ENCODE measurements at places on chromosomes 1 and 21.

- no peak for DNase-seq
Measured at GRCh38 chr1:45510972-45511527, 10.6 kb downstream of the PRDX1 start.

GRCh38 chr1:234778221-234779159, 168.5 kb upstream of the IRF2BP2 start:
- DNase-seq: no peak

GRCh38 chr1:156760092-156760795, 7.1 kb upstream of the PRCC start:
- peak; percentile 41 for DNase-seq

DNA sequence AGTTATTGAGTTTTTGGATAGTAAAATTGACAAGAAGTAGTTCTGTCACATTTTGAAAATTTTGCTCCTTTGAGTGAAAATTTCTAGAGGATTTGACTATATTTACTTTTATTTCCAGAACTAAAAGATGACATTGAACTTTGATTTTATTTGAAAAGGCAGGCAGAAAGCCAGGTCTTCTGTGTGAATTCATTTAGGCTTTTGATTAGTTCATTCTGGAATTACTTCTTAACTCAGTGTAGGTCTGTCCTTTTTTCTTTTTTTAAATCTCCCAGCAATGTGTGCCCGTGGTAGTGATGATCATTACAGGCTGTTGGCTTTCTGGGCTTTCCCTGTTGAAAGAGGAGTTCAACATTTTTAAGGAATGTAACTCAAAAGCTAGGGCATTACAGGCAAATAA, 53.8 kb downstream of the MACO1 start:
- DNase-seq: no peak

GRCh38 chr1:227190321-227190720, 128.0 kb downstream of the CDC42BPA start:
- no peak for DNase-seq

DNA sequence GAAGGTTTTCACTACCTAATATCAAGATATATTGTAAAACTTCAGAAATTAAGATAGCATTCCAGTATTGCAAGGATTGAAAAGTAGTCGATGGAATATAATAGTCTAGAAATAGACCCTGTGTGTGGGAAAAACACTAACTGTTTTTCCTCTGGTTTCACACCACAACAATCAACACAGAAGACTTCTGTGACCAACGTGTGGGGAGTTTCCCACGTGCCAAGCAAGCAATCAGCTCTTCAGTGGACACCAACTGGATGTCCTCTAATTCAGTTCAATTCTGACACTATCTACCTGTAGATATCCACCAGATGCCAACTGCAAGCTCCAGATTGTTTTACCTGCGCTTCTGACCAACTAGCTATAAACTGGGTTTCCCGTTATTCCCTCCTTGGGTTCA, 12.1 kb downstream of the CD244 start:
- no peak for DNase-seq

- no peak for DNase-seq
Measured at GRCh38 chr1:17735793-17736192, 19.3 kb upstream of the ACTL8 start.

DNA sequence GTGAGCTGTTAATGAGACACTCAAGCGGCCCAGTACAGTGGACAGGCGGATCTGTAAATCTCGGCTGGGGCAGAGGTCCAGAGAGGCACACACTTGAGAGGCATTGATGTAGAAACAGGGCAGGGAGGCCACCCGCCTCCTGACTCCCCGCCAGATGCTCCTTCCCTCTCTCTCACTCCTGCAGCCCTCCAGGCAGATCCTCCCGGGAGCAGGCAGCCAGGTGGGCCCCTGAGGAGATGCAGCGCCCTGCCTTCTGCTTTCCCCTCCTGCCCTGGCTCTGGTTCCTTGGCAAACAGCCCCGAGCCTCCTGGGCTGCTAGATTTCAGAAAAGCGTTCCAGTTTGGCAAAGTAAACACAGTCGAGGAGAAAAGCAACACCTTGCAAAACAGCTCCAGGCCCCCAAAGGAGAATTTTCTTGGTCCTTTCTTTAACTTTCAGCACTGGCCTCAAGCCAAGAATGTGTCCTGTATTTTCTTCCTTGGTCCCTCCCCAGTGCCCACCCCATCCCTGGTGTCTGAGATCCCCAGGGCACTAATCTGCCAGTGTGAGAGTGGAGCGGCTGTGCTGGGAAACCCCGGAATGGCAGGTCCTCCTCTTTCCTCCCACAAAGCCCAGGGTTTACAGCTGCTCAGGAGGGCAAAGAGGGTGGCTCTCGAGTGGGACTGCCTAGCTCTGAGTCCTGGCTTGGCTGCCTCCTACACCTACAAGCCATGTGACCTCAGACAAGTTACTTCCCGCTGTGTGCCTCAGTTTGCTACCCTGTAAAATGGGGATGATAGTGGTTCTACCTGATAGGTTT, 29.4 kb upstream of the IFNLR1 start:
- DNase-seq: peak; percentile 85

DNA sequence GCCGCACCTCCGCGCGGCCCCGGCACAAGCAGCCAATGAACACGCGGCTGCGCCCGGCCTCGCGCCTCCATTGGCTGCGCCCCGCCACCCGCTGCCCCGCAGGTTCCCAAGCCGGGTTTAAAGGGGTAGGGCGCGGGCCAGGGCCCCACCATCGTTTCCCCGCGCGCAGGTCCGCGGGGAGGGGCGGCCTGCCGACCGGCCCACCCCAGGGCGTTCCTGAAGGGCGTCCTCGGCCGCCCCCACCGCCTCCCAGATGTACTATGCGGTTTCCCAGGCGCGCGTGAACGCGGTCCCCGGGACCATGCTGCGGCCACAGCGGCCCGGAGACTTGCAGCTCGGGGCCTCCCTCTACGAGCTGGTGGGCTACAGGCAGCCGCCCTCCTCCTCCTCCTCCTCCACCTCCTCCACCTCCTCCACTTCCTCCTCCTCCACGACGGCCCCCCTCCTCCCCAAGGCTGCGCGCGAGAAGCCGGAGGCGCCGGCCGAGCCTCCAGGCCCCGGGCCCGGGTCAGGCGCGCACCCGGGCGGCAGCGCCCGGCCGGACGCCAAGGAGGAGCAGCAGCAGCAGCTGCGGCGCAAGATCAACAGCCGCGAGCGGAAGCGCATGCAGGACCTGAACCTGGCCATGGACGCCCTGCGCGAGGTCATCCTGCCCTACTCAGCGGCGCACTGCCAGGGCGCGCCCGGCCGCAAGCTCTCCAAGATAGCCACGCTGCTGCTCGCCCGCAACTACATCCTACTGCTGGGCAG, at the start of gene OLIG1:
Gene OLIG1, plus strand, starts transcription at position 148 of the 750 bp plus-strand sequence. Its CDS starts 106 bp downstream, at position 254.
- DNase-seq: peak; percentile 66

GRCh38 chr1:221794079-221794670, 52.3 kb upstream of the DUSP10 start:
- DNase-seq: peak; percentile 18

GRCh38 chr1:74395571-74395970, 116.8 kb downstream of the LRRC53 start:
- DNase-seq: no peak

GRCh38 chr21:41195311-41195710, 27.4 kb downstream of the BACE2 start:
- no peak for DNase-seq

DNA sequence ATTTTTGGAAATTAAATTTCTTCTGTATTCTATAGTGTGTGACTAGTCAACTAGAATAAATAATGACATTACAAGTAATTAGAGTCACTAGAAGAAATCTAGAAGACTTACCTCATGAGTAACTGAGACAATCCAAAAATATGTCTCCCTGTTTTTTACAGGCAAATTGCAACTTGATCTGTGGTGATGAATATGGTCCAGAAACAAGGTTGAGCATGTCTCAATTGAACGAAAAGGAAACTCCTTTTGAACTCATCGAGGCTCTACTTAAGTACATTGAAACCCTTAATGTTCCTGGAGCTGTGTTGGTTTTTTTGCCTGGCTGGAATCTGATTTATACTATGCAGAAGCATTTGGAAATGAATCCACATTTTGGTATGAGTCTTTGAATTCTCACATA, 36.7 kb downstream of the DHX9 start:
- no peak for DNase-seq

DNA sequence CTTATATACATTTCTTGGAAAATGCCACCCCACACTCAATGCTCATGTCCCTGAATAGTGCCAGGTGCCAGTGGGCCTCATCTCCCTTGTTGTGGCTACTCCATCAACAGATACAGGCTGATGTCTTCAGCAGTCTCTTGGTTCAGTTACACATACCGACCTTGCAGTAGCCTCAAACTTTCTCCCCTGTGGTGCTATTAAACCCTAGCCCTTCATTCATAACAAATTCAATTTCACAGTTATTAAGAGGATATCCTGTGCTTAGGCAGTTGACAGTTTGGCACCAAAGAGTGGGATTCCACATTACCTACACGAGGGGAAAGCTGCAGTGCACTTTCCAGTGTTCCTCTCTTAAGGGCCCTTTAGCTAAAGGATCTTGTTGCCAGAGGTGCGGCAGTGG, 35.9 kb upstream of the CAMK1G start:
- DNase-seq: no peak

- DNase-seq: no peak
Measured at GRCh38 chr1:24954631-24955030, 24.6 kb upstream of the RUNX3 start.

GRCh38 chr1:187641015-187641414, 812.3 kb downstream of the PLA2G4A start:
- DNase-seq: peak; percentile 92

GRCh38 chr1:63987014-63987627, 213.3 kb downstream of the ROR1 start:
- DNase-seq: no peak

DNA sequence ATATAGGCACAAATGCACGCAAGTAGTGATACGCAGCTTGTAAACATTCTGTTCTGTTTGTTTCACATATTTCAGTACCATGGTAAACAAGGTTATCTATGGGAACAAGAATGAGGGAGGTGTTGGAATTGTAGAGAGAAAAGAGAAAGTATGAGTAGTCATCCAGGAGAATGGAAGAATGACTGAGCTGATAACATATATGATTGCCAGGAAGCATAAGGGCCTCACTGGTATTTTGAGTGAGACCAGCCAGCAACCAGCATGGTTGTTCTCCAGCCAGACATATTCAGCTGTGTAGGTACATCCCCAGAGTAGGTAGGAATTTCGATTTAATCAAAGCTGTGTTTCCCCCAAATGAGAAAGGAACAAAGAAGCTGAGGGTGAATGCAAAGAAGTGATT, 58.9 kb upstream of the ARTN start:
- no peak for DNase-seq

DNA sequence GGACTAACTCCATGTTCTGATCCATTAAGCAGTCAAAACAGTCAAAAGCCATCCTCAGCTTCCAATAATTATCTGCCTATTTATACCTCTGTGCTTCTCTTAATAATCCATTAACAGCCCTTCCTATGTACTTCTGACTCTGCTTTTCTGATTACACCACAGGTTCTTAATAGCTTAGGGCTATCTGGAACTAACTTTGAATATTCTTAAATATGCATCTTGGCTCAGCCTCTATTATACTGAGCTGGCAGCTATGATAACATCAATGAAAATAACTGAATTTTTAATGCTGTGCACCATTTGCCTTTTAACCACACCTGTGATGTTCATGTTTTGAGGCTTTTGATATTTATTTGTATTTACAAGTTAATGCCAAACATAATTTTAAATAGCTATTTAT, 175.9 kb downstream of the DPYD start:
- no peak for DNase-seq
